ENCODE measurements at places on chromosomes 7 and 10.

DNA sequence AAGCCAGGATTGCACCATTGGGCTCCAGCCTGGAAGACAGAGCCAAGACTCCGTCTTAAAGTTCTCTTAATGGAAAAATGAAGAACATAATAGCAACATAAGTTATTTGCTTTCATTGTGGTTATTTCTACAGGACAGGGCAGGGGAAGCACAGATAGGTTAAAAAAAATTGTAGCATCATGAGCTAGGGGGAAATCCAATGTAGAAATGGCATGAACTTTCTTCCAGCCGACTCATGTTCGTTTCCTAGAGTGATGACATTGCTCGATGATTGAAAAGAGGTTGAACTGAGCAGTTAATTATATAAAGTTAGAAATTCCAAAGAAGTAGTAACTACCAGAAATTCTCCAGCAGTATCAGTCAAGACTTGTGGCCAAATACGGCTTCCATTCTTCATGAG lies 64.9 kb downstream of the DAGLB start:
- H3K36me3 ChIP-seq, result no peaks in the 10 kb centered on the region
- H3K27me3 ChIP-seq, result no peaks in the 10 kb centered on the region
- DNase-seq, result no peak
- peak overlapping the region; percentile 10 for H3K27ac ChIP-seq

GRCh38 chr7:584122-584465 lies 64.4 kb upstream of the PDGFA start:
- no peak overlapping the region for H3K4me3 ChIP-seq
- no peaks in the 10 kb centered on the region for H3K4me1 ChIP-seq
- no peaks in the 10 kb centered on the region for H3K36me3 ChIP-seq
- H3K27ac ChIP-seq, result no peak overlapping the region
- DNase-seq, result no peak

DNA sequence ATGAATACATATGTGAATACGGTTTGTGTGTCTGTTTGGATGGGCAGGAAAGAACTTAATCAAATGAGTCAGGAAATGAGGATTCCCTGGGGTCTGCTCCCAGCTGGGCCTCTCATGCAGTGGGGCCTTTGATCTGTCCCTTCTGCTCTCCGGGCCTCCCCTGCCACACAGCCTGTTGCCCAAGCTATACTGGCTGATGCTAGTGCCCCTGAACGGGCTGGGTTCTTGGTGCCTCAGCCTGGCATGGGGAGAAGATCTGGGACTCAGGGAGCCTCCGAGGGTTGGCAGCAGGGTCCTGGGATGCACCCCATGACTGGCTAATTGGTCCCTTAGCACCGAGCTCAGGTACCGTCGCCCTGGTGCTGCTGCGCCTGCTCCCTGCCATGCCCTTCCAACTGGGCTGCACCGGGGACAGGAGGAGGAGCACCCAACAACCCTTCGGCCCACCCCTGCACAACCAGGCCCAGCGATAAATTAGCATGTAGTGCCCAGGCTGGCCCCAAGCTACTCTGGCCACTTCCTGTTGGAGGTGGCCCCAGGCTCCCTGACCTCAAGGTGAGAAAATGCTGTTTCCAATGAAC lies 59.9 kb upstream of the DUSP5 start:
- no peaks in the 10 kb centered on the region for H3K36me3 ChIP-seq
- no peak overlapping the region for H3K27ac ChIP-seq
- H3K4me3 ChIP-seq, result no peak overlapping the region
- no peaks in the 10 kb centered on the region for H3K4me1 ChIP-seq
- no peaks in the 10 kb centered on the region for H3K27me3 ChIP-seq

GRCh38 chr10:74683621-74684364 lies 142.6 kb upstream of the KAT6B start:
- H3K27ac ChIP-seq, result no peak overlapping the region
- H3K4me1 ChIP-seq, result no peaks in the 10 kb centered on the region
- no peak for DNase-seq

GRCh38 chr7:112995059-112995824 lies 91.4 kb downstream of the GPR85 start:
- H3K36me3 ChIP-seq, result no peaks in the 10 kb centered on the region
- H3K4me1 ChIP-seq, result no peaks in the 10 kb centered on the region
- DNase-seq, result no peak
- no peaks in the 10 kb centered on the region for H3K27me3 ChIP-seq

GRCh38 chr7:27515933-27516332 lies 146.8 kb downstream of the HIBADH start:
- H3K4me3 ChIP-seq, result no peak overlapping the region
- H3K4me1 ChIP-seq, result no peaks in the 10 kb centered on the region
- no peaks in the 10 kb centered on the region for H3K36me3 ChIP-seq
- no peaks in the 10 kb centered on the region for H3K27me3 ChIP-seq
- H3K27ac ChIP-seq, result no peak overlapping the region

- H3K4me1 ChIP-seq, result no peaks in the 10 kb centered on the region
- peaks cover 8% of the 10 kb centered on the region for H3K36me3 ChIP-seq
- no peak for DNase-seq
Observed at GRCh38 chr10:70212879-70213278, 20.4 kb downstream of the PPA1 start.

DNA sequence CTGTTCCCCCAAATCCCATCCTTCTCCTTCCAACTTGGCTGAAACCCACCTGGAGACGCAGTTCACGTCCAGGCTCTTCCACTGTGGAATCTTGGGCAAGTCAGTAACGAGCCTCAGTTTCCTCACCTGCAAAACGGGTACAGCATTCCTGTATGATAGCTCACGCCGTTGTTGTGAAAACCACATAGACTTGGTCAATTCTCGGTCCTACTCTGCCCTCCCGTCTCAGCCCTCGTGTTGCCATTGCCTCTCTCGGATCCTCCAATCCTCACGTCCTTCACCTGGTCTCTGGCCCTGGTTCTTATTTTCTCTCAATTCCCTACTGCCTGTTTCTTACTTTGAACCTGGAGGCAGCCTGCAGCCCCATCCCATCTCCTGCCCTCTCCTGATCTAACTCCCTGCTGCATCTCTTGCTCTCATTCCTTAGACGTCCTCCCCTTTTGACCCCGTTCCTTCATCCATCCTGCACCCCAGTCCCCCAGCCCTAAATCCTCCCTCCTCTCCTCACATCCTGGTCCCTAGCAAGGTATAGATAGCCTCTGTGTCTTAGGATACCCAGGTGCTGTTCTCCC lies 2.0 kb upstream of the MUC12 start:
- no peak overlapping the region for H3K27ac ChIP-seq
- peaks cover 2% of the 10 kb centered on the region for H3K4me1 ChIP-seq
- no peak overlapping the region for H3K4me3 ChIP-seq

- H3K27me3 ChIP-seq, result no peaks in the 10 kb centered on the region
- H3K36me3 ChIP-seq, result no peaks in the 10 kb centered on the region
Observed at GRCh38 chr10:97943294-97943693, 87.1 kb downstream of the CRTAC1 start.

GRCh38 chr7:55575098-55575497 lies 2.8 kb upstream of the VOPP1 start:
- H3K36me3 ChIP-seq, result no peaks in the 10 kb centered on the region
- H3K4me1 ChIP-seq, result peaks cover 13% of the 10 kb centered on the region
- H3K27ac ChIP-seq, result no peak overlapping the region
- no peaks in the 10 kb centered on the region for H3K27me3 ChIP-seq
- H3K4me3 ChIP-seq, result no peak overlapping the region

GRCh38 chr10:31678575-31679516 lies 249.8 kb downstream of the ARHGAP12 start:
- H3K36me3 ChIP-seq, result no peaks in the 10 kb centered on the region
- H3K4me1 ChIP-seq, result no peaks in the 10 kb centered on the region
- no peak for DNase-seq
- no peak overlapping the region for H3K27ac ChIP-seq
- no peaks in the 10 kb centered on the region for H3K27me3 ChIP-seq
- H3K4me3 ChIP-seq, result no peak overlapping the region

DNA sequence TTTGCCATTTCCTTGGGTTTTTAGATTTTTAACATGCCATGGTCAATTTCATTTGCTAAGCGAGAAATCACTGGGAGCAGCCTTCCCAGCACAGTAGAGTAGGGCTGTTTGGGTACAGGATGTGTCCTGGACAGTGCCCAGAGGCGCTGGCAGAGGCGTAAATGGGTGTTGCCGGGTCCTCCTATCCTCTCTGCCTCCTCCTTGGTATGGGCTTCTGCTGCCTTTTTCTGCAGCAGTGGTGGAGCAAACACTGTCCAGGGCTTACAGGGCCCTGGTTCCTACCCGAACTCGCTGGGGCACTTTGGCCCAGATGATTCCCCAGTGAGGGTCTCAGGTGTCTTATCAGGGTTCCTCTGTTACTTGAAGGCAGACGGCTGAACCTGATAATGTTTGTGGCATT lies 298.3 kb downstream of the RPS24 start:
- H3K27me3 ChIP-seq, result no peaks in the 10 kb centered on the region
- H3K36me3 ChIP-seq, result no peaks in the 10 kb centered on the region
- H3K4me3 ChIP-seq, result no peak overlapping the region
- H3K4me1 ChIP-seq, result peaks cover 9% of the 10 kb centered on the region

GRCh38 chr7:141528399-141528798 lies 22.8 kb upstream of the AGK start:
- no peak overlapping the region for H3K4me3 ChIP-seq
- H3K27ac ChIP-seq, result no peak overlapping the region
- H3K4me1 ChIP-seq, result no peaks in the 10 kb centered on the region
- DNase-seq, result no peak
- H3K27me3 ChIP-seq, result no peaks in the 10 kb centered on the region
- no peaks in the 10 kb centered on the region for H3K36me3 ChIP-seq

DNA sequence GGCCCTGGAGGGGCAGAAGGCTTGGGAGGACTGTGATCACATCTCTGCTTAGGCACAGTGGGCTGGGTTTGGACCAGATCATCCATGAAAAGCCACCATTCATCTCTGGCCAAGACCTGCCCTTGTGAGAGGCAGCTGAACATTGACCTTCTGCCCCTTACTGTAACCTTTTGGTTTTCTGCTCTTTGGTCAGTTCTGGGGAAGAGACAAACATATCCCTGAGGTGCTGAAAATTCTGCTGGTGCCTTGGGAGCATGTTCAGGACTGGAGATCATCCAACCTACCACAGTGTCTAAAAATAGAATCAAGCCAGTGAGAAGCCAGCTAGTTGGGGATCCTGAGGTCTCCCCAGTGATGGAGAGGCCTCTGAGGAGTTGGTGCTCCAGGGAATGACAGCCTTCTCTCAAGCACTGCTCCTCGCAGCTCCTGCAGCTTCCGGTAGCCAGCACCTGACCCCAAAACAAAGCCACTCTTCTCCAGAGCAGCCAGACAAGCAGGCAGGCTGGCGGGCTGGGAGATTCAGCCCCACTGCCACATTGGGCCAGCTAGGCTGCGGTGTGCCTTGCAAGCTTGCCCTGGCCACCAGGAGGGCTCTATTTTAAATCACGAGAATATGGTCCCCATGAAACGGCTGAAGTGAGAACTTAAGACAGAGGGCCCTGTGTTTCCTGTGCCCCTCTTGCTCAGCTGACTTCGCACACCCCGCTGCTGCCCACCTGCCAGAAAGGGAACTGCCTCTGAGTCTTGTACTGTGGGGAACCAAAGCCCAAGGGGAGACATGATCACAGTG lies 37.8 kb upstream of the UBE2H start:
- peaks cover 9% of the 10 kb centered on the region for H3K4me1 ChIP-seq
- no peak for DNase-seq
- no peak overlapping the region for H3K4me3 ChIP-seq
- H3K27ac ChIP-seq, result no peak overlapping the region
- H3K27me3 ChIP-seq, result no peaks in the 10 kb centered on the region

- H3K4me3 ChIP-seq, result no peak overlapping the region
- H3K4me1 ChIP-seq, result peaks cover 4% of the 10 kb centered on the region
Observed at GRCh38 chr10:113045147-113046055, 95.4 kb downstream of the TCF7L2 start.

DNA sequence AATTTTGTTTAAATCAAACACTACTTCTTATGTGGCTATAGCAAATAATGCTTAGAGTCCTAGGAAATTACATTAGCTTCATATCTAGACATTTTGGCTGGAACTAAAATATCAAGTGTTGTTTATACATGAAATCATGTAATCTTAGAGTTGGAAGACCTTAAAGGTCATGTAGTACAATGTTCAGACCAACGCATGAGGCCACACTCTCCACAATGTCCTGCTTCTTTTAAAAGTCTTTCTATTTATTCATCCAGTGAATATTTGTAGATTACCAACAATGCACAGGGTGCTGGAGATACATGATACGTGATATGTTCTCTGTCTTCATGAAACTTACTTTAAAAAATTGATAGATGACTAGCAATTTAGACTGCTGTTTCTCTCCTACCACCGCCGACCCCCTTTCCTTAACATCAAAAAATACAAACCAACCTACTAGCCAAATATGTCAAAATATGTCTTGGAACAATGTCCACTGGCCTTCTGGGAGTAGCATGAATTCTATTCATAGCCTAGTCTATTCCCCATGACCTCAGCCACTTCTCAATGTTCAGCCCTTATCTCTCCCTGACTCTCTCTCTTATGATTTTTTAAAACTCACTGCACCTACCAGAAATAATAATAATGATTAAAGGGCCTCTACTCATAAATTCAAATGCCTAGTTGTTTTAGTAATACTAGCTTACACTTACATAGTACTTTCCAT lies 59.5 kb upstream of the CAV2 start:
- no peaks in the 10 kb centered on the region for H3K36me3 ChIP-seq
- H3K4me3 ChIP-seq, result no peak overlapping the region
- H3K27ac ChIP-seq, result no peak overlapping the region
- no peaks in the 10 kb centered on the region for H3K27me3 ChIP-seq
- no peak for DNase-seq
- no peaks in the 10 kb centered on the region for H3K4me1 ChIP-seq

- H3K27ac ChIP-seq, result peak overlapping the region; percentile 95
- H3K36me3 ChIP-seq, result no peaks in the 10 kb centered on the region
- H3K4me3 ChIP-seq, result peak overlapping the region; percentile 56
- peaks cover 30% of the 10 kb centered on the region for H3K4me1 ChIP-seq
Observed at GRCh38 chr7:1045069-1046063, 1.0 kb downstream of the GPR146 start.

DNA sequence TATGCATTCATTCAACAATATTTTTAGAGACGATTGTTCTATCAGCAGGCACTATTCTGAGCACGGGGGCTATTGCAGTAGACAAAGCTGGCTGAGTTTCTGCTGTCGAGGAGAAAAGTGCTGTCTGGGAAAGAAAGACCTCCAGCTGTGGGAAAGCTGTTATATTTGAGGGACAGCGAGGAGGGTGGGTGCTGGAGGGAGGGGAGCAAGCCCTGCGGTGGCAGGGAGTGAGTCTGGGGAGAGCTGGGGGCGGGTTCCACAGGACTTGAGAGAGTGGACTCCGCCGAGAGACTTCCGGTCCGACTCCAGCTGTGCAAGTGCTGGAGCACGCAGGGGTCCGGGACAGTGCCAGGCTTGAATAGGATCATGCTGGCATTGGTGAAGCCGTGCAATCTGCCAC lies 602.1 kb upstream of the FOXK1 start:
- peak; percentile 14 for DNase-seq
- no peaks in the 10 kb centered on the region for H3K27me3 ChIP-seq
- H3K4me3 ChIP-seq, result no peak overlapping the region
- no peak overlapping the region for H3K27ac ChIP-seq
- H3K36me3 ChIP-seq, result no peaks in the 10 kb centered on the region

- H3K27ac ChIP-seq, result no peak overlapping the region
- H3K4me1 ChIP-seq, result no peaks in the 10 kb centered on the region
- DNase-seq, result no peak
- no peaks in the 10 kb centered on the region for H3K27me3 ChIP-seq
- no peak overlapping the region for H3K4me3 ChIP-seq
Observed at GRCh38 chr7:33592718-33593117, 312.6 kb upstream of the BMPER start.
